ENCODE measurements at places on chromosomes 5 and 9. TPM values are rescaled to one million over a fixed set of nuclear protein-coding genes. Genes with fewer than 3 reads are reported as not detected.

The TTF1 gene
- total RNA-seq = 10.6 TPM

The DDX4 gene
- total RNA-seq = not detected

The PRLR gene
- total RNA-seq = 0.84 TPM

The FGF10 gene
- 1.0 TPM for total RNA-seq

The PALM2AKAP2 gene
- total RNA-seq = 0.67 TPM

The ANKRD20A1 gene
- total RNA-seq = not detected

The RGS7BP gene
- total RNA-seq = not detected
